Mesothelial cell of epicardium (in vitro differentiated cells): ENCODE measurements at places on chromosomes 5 and 9. TPM values are rescaled to one million over a fixed set of nuclear protein-coding genes. Genes with fewer than 3 reads are reported as not detected.

Gene NXNL2
- 2.0 to 2.6 TPM (median 2.2 TPM) in 3 replicates for total RNA-seq

Gene SAXO1
- total RNA-seq = 0.13 to 0.43 TPM (median 0.38 TPM) in 3 replicates

Gene ESM1
- total RNA-seq = 0.23 to 0.40 TPM in 2 of 3 replicates, not detected in the other

Gene ANKRA2
- 28.9 to 35.5 TPM (median 34.0 TPM) in 3 replicates for total RNA-seq

Gene KIF4B
- total RNA-seq = 0.07 to 0.11 TPM in 2 of 3 replicates, not detected in the other

DNA sequence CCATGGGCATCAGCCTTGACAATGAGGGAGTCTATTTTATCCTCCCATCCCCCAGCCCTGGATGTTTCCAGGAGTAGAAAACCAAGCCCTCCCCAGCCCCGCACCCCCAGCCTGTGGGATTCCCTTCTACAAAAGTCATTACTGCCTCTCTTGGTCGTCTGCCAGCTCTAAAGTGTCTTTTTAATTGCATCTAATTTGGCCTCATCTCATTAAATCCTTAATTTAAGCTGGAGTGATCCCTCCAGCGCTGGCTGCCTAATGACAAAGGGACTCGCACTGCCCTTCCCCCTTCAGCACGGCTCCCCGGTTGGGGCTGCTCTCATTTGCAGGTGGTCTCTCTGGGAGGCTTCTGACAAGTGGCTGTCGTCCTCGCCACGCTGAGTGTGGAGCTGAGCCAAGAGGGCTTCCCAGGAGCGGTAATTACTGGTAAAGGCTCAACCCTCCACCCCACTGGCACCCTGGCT is 107.9 kb upstream of the ALDH1B1 start:
- DNase-seq = no peak

- peak; percentile 24 for DNase-seq
Observed at GRCh38 chr5:80959768-80960442, at the start of gene RASGRF2. TSS of gene RASGRF2 (plus strand) at chr5:80960363. CDS start at chr5:80960739, 376 bp downstream.

GRCh38 chr5:103785569-103785968 is 223.0 kb upstream of the NUDT12 start:
- DNase-seq = no peak

- DNase-seq = no peak
Observed at GRCh38 chr9:71676460-71676859, 91.9 kb downstream of the CEMIP2 start.

DNA sequence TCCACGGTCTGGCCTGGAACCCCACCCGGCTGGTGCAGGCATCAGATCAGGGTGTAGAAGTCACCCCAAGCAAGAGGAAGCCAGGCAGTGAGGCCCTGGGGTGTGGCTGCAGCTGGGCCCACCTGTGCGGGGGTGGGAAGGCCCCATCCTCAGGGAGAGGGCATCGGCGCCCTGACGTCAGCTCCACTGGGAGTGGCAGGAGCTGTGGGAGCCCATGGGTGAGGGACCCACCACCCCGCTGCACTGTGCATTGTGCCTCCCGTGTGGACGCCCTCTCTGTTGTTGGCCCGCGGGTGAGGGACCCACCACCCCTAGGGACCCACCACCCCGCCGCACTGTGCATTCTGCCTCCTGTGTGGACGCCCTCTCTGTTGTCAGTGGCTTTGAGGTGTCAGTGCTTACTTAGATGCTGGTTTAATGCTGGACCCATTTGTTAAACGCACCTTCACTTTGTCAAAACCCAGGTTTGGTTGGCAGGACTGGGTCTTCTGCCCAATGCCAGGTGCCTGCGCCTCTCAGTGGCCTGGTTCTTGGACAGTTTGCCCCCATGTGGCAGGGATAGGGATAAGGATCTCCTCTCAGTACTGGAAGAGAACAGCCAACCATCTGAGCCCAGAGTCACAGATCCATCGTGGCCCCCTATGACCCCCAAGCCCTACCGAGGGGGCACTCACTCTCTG is 6.9 kb upstream of the EXOC3 start:
- DNase-seq = peak; percentile 17

GRCh38 chr9:84708400-84708799 is 38.9 kb downstream of the NTRK2 start:
- no peak for DNase-seq

- no peak for DNase-seq
Observed at GRCh38 chr9:34508951-34509350, 13.8 kb downstream of the ENHO start.

- DNase-seq = no peak
Observed at GRCh38 chr9:23088932-23089364, 642.3 kb downstream of the DMRTA1 start.
